ENCODE measurements at places on chromosomes 6 and 20.

DNA sequence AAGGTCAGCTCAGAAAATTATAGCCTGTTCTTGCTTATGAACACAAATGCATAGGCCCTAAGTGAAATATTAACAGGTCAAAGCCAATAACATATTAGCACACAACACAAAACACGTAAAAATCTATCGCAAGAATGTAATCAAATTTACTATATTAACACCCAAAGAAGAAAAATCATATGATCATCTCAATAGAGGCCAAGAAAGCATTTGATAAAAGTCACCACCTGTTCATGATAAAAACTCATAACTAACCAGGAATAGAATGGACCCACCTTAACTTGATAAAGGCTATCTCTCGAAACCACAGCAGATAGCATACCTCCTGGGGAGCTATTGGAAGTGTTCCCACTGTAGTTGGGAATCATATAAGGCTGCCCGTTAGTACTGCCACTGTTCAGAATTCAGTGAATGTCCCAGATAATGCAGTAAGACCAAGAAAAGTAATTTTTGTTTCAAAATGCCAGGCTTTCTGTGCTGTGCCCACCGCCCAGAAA, 21.6 kb downstream of the POFUT1 start:
- H3K27ac ChIP-seq: no peak overlapping the region
- peaks cover 25% of the 10 kb centered on the region for H3K4me1 ChIP-seq
- no peaks in the 10 kb centered on the region for H3K27me3 ChIP-seq
- no peak overlapping the region for H3K4me3 ChIP-seq
- DNase-seq: no peak
- peaks cover 70% of the 10 kb centered on the region for H3K36me3 ChIP-seq

DNA sequence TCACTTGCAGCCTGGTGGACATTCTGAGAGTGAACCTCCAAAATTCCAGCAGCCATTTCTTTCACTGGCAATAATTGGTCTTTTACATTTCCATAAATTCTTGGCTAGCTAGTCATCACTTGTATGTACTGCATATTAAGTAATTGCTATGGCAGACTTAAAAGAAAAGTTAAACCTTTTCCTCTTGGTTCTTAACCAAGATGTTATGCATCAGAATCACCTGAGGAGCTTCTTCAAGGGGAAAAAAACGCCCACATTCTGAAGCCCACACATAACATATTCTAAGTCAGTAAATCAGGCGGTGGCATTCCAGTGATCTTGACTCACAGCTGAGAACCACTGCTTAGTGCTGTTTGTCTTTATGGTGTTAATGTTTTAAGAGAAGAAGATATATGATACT, 37.0 kb downstream of the CDC40 start:
- no peak for DNase-seq
- peaks cover 81% of the 10 kb centered on the region for H3K36me3 ChIP-seq
- no peak overlapping the region for H3K4me3 ChIP-seq
- peaks cover 18% of the 10 kb centered on the region for H3K4me1 ChIP-seq
- no peak overlapping the region for H3K27ac ChIP-seq
- no peaks in the 10 kb centered on the region for H3K27me3 ChIP-seq

GRCh38 chr20:38221119-38221589, 39.4 kb downstream of the KIAA1755 start:
- H3K27ac ChIP-seq: no peak overlapping the region
- peaks cover 3% of the 10 kb centered on the region for H3K4me1 ChIP-seq
- no peaks in the 10 kb centered on the region for H3K36me3 ChIP-seq
- H3K27me3 ChIP-seq: peaks cover 4% of the 10 kb centered on the region
- H3K4me3 ChIP-seq: no peak overlapping the region
- peak; percentile 72 for DNase-seq

DNA sequence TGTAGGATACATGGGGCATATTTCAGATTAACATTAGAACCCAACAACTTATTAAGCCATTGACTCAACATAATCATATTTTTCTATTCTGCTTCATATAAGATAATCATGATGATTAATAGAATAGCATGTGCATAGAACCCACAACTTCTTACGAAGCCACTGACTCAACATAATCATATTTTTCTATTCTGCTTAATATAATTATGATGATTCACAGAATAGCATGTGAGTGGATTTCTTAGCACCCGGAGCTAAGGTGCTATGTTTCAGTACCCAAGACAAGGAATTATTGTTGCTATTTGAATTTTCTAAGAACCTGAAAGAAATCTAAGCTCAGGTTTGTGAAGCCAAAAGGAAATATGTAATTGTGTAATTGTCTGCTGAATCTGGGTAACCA, 96.8 kb downstream of the TENT5A start:
- H3K4me3 ChIP-seq: no peak overlapping the region
- H3K36me3 ChIP-seq: no peaks in the 10 kb centered on the region
- no peaks in the 10 kb centered on the region for H3K4me1 ChIP-seq
- H3K27me3 ChIP-seq: no peaks in the 10 kb centered on the region
- H3K27ac ChIP-seq: no peak overlapping the region

- H3K27me3 ChIP-seq: peaks cover 7% of the 10 kb centered on the region
- no peak overlapping the region for H3K4me3 ChIP-seq
- H3K27ac ChIP-seq: no peak overlapping the region
- H3K36me3 ChIP-seq: no peaks in the 10 kb centered on the region
Observed at GRCh38 chr6:169271158-169271876, 17.7 kb upstream of the THBS2 start.

DNA sequence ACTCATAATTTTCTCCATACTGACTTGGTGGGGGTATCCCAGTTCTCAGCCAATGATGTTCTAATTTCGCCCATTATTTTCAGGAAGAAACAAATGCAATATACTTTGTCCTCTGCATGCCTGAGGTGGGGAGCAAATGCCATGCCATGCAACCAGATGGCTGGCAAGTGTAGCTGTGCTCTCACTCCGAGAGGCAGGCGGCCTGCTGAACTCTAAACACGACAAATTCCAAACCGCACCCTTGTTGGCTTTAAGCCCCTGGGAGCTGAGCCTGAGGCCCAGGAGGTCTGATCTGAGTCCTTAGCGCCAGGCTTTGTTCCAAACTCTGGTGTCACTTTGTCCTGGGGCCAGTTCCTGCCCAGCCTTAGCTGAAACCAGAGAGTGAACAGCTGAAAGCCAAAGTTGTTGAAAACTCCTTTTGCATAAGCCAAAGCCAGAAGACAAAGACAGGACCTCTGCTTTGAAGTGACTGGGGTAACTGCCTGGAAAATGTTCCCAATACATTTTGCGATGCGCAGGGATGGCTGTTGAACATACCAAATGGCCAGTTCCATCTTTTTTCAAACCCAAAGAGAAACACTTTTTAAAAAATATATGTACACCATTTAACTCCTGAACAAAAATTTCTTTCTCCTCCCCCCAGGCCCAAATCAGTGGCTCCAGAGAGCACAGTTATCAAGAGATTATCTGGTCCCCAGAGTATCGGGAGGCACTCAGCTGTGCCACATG, 46.2 kb downstream of the TTI1 start:
- H3K36me3 ChIP-seq: peaks cover 73% of the 10 kb centered on the region
- H3K4me3 ChIP-seq: no peak overlapping the region
- no peak overlapping the region for H3K27ac ChIP-seq

DNA sequence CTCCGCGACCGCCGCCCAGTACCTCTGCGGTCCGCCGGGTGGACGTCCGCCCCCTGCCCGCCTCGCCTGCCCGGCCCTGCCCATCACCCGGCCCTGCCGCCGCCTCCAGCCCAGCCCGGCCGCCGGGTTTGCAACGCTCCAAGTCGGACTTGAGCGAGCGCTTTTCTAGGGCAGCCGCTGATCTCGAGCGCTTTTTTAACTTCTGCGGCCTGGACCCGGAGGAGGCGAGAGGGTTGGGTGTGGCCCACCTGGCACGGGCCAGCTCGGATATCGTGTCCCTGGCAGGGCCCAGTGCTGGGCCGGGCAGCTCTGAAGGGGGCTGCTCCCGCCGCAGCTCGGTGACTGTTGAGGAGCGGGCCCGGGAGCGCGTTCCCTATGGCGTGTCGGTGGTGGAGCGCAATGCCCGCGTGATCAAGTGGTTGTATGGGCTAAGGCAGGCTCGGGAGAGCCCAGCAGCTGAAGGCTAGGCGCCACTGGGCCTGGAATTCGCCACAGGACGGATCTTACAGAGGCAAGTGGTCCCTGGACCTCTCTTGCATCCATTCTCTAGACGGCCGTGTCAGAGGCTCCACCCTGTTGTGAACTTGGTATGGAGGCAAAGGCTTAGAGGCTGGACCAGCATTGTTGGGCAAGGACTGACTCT, 11.8 kb downstream of the FAM110A start:
- no peaks in the 10 kb centered on the region for H3K27me3 ChIP-seq
- H3K4me1 ChIP-seq: peaks cover 55% of the 10 kb centered on the region
- peak; percentile 21 for DNase-seq
- peak overlapping the region; percentile 90 for H3K27ac ChIP-seq

DNA sequence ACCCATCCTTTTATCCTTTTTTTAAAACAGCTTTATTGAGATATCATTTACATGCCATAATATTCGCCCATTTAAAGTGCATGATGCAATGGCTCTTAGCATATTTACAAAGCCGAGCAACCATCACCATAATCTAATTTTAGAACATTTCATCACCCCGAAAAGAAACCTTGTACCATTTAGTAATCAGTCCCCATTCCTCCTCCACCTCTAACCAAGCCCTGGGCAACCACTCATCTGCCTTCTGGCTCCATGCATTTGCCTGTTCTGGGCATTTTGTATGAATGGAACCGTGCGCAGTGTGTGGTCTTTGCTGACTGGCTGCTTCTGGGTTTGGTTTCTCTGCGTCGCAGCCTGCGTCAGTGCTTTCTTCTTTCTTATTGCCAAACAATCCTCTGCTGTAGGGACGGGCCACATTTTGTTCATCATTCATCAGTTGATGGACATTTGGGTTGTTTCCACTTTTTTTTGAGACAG, 10.2 kb upstream of the EEF1A2 start:
- no peaks in the 10 kb centered on the region for H3K4me1 ChIP-seq
- peaks cover 31% of the 10 kb centered on the region for H3K27me3 ChIP-seq
- no peak overlapping the region for H3K4me3 ChIP-seq

DNA sequence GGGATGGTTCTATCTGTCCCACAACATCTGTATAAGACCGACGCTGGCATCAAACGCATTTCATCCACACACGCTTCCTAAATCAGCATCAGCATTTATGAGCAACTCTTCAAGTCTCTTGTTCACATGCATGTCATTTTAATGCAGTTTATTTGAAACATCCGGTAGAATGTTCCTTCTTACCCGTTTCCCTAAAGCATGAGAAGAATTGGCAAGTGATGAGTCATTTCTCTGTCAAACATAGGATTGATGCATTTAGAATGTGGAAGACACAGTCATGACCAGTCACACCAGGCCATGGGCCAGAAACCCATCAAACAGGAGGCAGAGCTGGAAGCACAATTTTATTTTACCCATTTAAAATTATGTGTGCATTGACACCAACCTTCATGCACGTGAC, 122.8 kb downstream of the UST start:
- no peaks in the 10 kb centered on the region for H3K36me3 ChIP-seq
- H3K4me3 ChIP-seq: peak overlapping the region; percentile 0
- no peak overlapping the region for H3K27ac ChIP-seq
- no peaks in the 10 kb centered on the region for H3K27me3 ChIP-seq

GRCh38 chr6:146546443-146547043, 2.9 kb downstream of the RAB32 start:
- DNase-seq: no peak
- no peak overlapping the region for H3K4me3 ChIP-seq
- peaks cover 26% of the 10 kb centered on the region for H3K27me3 ChIP-seq

DNA sequence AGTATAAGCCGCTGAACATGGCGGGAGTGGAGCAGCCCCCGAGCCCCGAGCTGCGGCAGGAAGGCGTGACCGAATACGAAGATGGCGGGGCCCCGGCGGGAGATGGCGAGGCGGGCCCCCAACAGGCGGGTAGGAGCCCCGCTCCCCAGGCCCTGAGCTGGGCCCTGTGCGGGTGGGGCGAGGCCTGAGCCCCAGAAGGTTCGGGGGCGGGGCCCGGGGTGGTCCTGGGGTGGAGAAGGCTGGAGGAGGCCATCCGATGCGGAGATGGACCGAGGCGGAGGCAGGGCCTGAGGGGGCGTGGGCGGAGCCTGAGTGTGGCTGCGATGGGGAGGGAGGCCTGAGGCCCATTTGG, 7.1 kb downstream of the L3MBTL1 start:
- peaks cover 9% of the 10 kb centered on the region for H3K27me3 ChIP-seq
- peaks cover 22% of the 10 kb centered on the region for H3K4me1 ChIP-seq
- peak overlapping the region; percentile 88 for H3K27ac ChIP-seq

DNA sequence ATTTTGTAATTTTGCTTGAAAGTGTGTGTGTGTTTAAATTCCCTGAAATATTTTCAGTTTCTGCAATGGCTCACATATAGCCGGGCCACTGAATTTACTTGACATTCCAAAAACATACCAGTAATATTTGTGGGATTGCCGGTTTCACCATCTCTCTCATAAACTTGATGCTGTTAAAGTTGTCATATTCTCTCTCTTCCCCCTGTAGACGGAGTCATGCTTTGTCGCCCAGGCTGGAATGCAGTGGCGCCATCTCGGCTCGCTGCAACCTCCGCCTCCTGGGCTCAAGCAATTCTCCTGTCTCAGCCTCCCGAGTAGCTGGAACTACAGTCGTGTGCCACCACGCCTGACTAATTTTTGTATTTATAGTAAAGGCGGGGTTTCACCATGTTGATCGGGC, 122.1 kb downstream of the TIAM2 start:
- H3K27me3 ChIP-seq: no peaks in the 10 kb centered on the region
- H3K27ac ChIP-seq: no peak overlapping the region
- no peaks in the 10 kb centered on the region for H3K36me3 ChIP-seq
- DNase-seq: no peak

GRCh38 chr20:10135438-10135837, 83.2 kb upstream of the SNAP25 start:
- H3K27me3 ChIP-seq: peaks cover 2% of the 10 kb centered on the region
- no peak overlapping the region for H3K4me3 ChIP-seq

- no peaks in the 10 kb centered on the region for H3K27me3 ChIP-seq
- peaks cover 21% of the 10 kb centered on the region for H3K36me3 ChIP-seq
- H3K4me1 ChIP-seq: no peaks in the 10 kb centered on the region
- no peak overlapping the region for H3K4me3 ChIP-seq
- no peak for DNase-seq
- no peak overlapping the region for H3K27ac ChIP-seq
Observed at GRCh38 chr20:1934721-1935573, 39.7 kb downstream of the SIRPA start.

DNA sequence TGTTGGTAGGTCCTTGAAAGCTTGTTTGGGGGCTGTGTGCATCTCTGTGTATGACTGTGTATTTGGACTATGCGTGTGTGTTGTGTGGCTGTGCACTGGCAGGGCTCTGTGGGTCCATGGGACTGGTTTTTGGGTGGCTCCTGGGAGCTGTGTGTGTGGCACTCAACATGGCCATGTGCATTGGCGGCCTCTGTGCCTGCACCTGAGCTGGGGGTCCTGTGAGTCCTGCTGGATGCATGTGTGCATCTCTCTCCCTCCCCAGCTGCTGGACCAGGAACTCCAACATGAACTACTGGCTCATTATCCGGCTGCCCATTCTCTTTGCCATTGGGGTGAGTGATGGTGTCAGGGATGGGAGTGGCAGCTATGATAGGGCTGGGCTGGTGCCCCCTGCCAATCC, 30.1 kb downstream of the GLP1R start:
- peaks cover 3% of the 10 kb centered on the region for H3K27me3 ChIP-seq
- no peak overlapping the region for H3K27ac ChIP-seq
- DNase-seq: no peak
- H3K4me3 ChIP-seq: no peak overlapping the region
- no peaks in the 10 kb centered on the region for H3K36me3 ChIP-seq
